ENCODE measurements at places on chromosomes 7 and 10.

- no peak for DNase-seq
Measured at GRCh38 chr7:27918503-27918902, 178.5 kb downstream of the TAX1BP1 start.

DNA sequence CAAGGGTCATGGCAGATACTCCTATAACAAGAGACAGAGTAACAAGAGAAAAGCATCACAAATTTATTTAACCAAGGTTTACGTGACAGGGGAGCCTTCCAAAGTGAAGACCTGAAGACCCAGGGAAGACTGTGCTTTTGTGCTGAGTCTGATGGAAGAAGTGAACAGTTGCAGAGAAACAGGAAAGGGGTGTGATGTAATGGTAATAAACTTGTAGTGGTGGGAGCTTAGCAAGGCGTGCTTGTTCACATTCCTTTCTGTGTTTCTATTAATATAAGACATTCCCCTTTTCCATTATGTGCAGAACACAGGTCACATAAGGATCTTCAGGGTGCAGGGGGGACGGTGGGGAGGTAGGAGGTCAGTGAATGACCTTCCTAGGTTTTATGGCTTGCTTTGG, 25.5 kb upstream of the C10orf67 start:
- no peak for DNase-seq

GRCh38 chr7:7617550-7617949, 23.0 kb upstream of the UMAD1 start:
- no peak for DNase-seq

DNA sequence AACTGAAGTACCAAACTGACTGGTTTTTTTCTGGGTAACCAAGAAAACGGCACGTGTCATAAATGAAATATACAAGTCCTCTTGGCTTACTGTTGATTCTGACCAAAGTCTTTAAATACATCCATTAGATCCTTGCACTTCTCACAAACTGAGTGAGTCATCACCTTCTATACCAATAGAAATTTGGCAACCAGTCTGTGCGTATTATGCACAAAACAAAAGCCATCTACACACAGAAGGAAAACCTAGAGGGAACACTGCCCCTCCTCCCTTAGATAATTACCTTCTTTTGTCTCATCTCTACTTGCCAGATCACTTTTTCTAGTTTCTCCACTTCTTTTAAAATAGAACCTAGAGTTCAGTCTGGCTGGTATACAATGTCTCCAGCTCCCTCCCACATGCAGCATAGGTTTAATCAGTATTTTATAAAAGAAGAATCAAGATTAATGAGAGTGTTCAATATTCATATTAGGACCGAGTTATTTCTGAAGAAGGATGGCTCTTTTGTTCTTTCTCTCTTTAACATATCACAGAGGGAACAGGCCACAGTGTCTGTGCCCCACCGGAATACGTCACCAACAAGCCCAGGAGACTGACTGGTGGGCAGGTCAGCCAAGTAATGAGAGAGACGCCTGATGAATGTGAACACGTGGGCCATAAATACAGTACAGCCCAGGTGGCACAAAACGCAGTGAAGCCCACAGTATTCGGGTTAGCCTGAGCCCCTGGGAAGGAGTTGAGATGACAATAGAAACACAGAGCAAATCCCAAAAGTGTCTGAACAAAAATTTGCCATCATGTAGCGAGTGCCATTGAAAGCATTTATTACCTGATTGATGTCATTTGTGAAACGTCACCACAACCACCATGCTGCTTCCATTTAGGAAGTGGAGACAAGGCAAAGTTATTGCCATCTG, 91.3 kb downstream of the KIAA1549 start:
- peak; percentile 50 for DNase-seq

DNA sequence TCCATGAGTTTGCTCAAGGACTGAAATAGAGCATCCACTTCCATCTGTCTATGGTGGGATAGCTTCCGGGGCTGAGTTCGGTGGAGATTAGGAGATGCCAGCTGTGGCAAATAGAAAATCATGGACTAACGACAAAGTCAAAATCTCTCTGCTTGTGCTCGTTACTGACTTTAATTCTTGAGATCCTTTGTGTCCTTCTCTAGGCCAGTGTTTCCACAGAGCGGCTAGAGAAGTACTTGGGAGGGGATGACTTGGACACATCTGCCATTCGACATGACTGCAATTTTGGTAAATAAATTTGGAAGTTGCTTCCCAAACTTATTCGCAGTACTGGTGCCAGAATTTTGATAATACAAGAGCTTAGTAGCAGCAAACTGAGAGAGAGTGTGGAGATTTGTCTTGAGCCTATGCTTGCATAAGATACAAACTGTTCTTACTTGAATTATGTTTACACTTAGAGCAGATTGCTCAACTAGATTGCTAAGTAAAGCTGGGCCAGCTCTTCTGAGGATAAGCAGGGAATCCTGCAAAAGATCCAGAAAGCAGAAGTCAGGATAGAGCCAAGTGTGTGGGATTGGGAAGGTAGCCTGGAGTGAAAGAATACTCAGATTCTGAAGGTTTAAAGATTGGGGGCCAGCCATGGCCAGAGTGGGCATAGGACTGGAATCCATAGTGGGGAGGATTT, 27.6 kb downstream of the ABCC2 start:
- DNase-seq = no peak

- no peak for DNase-seq
Measured at GRCh38 chr7:90474284-90475210, 5.1 kb downstream of the PTTG1IP2 start.

GRCh38 chr10:47025540-47026300, 114.5 kb downstream of the PTPN20 start:
- no peak for DNase-seq

DNA sequence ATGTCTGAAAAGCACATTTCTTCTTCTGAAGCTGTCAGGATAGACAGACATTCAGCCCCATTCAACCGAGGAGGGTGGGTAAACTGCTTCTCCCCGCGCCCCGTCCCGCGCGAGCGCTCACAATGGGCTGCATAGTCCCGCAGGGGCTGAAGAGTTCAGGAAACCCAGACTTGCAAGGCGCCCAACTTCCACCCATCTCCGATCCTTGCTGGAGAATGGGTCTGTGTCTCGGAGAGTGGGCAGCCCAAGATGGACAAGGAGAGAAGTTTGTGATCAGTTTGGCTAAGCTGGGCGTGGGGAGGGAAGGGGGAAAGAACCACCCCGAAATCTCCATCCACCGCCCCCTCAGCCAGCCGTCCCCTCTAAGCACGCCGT, 686 bp downstream of the AASS start:
- no peak for DNase-seq

DNA sequence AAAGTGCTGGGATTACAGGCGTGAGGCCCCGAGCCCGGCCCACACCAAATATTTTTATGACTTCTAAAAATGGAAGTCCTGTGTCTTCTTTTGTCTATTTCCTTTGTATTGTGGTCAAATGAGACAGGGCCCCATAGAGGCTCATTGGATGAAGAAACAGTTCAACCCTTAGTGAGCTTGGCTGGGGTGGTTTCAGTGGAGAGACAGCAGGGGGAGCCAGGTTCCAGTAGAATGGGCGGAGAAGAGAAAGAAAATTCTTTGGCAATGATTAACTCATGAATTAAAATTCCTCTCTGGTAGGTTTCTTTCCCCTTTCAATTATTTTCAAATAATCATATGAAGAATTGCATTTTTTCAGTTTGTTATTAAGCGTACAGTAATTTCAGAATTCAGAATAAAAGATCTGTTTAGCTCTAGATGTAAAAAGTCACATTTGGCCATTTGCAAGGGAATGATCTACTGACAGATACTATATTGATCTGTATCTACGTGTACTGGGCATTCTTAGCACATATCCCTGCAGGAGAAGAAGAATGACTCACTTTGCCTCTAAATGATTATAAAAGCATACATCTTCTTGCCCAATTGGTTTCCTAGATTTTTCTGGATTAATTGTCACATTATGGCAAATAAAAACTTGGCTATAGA, 43.2 kb downstream of the PNLIPRP3 start:
- no peak for DNase-seq

DNA sequence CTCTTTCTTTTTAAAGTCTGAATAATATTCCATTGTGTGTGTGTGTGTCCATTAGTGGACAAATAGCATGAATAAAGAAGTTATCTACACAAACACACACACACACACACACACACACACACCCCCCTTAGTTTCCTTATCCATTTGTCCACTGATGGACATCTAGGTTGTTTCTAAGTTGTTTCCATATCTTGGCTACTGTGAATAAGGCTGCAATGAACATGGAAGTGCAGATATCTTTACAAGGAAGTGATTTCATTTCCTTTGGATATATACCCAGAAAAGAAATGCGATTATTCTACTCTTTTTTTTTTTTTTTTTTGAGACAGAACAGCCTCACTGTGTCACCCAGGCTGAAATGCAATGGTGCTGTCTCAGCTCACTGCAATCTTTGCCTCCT, 113.5 kb downstream of the MBL2 start:
- no peak for DNase-seq

DNA sequence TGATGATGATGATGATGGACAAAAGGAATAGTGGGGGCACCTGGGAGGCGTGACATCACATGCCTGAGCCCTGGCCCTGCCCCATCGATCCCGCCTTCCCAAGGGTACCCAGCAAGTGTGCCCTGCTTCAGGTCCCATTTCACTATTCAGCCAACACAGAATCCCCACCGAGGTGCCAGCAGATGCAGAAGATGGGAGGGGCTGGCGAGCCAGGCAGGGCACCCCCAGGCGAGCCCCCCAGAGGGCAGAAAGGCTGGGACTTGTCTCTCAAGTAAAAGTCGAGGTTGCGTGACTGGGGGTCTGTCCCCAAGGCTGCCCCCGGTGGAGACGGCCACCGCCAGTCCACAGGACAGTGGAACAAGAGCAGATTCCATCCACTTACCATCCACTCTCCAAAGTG, 57.5 kb downstream of the INSIG1 start:
- no peak for DNase-seq

GRCh38 chr7:157889480-157889879, 552.7 kb downstream of the DNAJB6 start:
- peak; percentile 47 for DNase-seq

GRCh38 chr7:2208712-2209111, 24.0 kb downstream of the MAD1L1 start:
- DNase-seq = no peak

DNA sequence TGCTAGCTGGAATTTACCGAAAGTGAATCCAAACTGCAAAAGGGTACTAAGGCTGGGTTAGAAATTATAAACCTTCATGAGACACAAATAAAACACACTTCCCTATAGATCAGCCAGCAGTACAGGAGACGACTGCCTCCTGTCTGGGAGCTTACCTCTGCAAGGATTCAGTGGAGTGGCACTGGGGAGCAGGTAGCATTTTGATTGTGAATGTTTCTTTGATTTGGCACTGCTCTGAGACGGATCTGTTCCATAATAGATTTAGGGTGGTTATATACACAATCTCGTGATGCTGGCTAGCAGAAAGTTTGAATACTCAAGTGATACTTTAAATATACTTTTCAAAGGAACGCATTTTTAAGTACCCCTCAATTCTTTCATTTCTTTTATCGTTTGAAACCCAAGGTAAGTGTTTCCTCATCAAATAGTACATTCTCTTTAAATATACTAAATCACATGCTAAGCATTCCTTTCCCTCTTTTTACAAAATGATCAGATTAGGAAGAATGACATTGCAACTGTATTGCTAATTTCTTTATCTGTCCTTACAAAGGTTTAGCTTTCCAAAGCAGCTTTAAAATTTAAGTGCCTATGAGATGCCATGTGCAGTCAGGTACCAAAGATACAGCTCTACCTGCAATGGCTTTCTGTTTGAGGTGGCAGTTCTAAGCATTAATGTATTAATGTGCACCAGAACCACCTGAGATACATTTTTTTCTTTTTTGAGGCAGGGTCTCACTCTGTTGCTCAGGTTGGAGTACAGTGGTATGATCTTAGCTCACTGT, 20.6 kb upstream of the CHCHD3 start:
- DNase-seq = no peak

DNA sequence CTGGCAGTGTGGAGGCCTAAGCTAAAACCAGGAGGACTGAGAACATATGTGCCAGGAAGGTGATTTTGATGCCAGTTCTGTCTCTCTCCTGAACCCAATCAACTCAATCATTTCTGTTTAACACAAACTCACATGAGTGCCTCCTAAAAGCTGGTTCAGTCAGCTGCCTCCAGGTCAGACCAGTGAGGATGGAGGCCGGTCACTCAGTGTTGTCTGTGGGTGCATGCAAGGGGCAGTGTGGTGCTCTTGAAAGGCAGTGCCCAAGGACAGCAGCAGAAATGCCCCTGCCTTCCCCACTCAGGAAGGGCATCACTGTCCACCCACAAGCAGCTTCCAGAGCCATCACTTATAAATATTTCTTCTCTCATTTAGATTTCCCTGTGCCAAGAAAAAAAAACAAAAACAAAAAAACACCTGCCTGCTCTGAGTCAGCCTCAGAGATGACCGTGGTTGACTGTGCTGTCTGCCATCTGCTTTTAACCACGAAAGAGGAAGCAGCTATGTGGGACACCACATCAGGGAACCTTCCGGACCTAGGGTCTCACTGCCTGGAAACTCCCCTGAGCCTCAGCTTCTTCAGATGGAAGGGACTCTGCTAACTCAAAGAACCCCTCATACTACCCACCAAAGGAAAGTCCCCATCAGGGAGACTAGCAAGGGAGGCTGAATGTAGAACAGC, 39.1 kb downstream of the VOPP1 start:
- DNase-seq = peak; percentile 13
